ENCODE measurements at places on chromosomes 12 and 14.
A peak's percentile ranks its signal among the peaks of the same experiment; 100 is the strongest.

DNA sequence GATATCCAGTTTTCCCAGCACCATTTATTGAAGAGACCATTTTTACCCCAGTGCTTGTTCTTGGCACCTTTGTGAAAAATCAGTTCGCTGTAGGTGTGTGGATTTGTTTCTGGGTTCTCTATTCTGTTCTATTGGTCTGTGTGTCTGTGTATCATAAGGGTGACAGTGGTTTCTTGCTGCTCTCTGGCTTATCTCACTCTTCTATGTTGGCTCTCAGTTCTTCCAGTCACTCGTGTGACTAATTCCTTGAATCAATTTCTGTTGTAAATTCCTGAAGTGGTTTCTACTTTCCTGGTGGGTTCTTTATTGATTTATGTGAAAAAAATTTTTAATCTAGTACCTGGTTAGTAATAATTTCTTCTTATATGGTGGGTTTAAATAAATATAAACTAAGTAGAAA lies 58.3 kb downstream of the OTOGL start:
- DNase-seq: no peak

DNA sequence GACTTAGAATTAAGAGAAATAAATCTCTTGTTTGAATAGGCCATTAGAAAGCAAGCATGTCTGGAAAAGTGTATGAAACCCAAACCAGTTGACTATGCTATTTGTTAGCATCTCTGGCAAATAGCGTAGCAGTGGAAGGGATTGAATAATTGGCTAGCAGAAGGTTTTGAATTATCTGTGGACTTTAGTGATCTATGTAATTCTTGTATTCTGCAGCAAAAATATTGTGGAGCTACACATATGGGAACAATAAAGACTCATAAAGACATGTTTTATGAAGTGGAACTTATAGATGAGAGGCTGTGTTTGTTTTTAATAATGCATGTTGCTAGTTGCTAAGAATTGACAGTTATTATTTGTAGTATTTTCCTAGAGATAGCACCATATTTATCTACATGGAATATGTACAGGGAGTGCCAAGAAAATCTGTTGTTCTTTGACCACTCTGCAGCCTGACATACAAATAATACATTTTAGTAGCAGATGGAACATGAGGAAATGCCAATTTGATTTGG lies 4.7 kb downstream of the SRGAP1 start:
- no peak for DNase-seq

DNA sequence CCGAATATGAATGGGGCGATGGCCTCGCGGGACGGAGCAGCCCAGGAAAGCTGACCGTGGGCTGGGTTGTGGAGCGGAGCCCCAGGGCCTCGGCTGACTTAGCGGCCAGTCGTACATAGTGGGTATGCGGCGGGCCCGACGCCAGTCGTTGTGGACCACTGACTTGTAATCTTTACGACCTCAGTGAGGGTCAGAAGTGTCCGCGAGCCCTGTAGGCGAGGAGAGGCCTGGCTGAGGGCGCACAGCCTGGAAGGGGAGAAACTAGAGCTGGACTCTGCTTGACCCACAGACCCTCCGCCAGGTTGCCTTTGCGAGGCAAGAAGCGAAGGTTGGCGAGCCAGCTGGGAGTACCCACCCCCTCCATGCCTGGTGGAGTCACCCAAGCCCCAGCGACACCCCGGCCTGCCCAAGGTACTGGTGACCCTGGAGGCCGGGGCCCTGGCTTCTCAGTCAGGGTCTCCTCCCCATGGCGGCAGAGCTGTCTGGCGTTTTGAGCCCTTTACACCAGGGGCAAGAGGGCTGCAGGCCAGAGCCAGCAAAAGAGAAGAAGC lies 15.6 kb upstream of the DYNC1H1 start:
- no peak for DNase-seq

DNA sequence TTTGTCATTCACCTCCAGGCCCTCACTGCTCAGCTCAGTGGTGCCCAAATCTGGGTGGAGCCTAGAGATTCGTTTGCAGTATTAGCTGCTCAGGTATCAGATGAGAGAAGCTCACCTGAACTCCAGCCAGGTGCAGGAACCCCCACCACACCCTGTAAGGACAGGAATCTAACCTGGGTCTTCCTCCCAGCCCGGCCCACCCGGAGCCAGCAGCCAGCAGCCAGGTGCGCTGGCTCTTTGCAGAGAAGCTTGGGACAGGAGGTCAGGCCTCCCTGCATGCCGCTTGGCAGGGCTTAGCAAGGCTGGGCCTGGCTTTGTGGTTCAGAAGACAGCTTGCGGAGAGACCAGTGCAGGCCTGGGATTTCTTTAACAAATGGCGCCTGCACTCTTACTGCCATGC lies 125.6 kb upstream of the MYL2 start:
- no peak for DNase-seq

- DNase-seq: no peak
These were observed 33.0 kb upstream of the LRP1-AS start for GRCh38 chr12:57180321-57180989.

DNA sequence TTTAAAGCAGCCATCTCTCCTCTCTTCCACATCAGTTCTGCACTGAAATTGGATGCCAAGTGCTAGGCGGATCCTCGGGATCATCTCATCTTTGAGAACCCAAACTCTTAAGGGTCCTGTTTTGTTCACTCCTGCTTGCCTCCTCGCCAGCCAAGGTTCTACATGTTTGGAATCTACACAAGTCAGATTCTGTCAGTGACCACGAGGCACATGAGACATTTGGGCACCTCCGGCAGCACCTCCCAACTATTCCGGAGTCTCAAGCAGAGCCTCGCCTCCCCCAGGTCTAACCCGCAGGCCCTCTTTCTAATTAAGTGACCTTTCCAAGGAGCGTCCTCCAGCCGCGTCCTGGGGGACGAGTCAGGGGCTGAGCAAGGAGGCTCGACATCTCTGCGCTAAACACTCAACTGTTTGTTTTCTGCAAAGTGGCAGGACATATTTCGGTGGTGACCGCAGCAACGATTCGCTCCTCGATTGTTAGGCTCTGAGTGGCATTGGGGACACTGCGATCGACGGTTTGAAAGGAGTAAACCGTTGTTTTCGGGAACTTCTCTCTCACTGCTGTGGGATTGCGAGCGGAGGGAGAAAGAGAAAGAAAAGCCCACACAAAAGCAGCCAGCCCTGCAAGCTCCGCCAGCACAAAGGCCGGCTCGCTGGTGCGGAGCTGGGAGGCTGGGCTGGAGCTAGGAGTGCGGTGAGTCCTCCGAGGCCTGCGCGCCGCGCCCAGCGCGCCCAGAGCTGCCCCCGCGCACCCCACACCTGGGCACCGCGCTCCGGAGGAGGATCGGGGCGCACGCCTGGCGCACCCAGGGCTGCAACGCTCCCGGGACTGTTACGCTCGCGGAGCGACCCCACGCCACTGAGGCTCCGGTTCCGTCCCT lies 640 bp downstream of the ARMH4 start:
- DNase-seq: no peak

DNA sequence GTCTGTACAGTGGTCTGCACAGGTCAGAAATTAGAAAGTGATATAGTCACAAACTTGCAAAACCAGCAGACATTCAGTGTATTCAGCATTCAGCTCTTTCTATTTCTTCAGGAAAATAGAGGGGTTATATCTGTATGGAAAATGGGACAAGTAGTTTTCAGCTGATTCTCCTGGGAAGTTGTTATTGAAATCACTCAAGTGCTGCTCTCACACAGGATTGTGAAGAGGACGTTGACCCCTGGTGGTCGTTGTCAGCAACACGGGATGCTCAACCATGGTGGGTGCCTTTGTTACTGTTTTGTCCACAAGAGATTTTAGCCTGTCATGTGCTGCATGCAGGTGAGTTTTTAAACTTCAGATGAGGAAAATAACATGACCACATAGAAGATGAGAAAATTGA lies 981.8 kb downstream of the TMEM121 start:
- DNase-seq: no peak

DNA sequence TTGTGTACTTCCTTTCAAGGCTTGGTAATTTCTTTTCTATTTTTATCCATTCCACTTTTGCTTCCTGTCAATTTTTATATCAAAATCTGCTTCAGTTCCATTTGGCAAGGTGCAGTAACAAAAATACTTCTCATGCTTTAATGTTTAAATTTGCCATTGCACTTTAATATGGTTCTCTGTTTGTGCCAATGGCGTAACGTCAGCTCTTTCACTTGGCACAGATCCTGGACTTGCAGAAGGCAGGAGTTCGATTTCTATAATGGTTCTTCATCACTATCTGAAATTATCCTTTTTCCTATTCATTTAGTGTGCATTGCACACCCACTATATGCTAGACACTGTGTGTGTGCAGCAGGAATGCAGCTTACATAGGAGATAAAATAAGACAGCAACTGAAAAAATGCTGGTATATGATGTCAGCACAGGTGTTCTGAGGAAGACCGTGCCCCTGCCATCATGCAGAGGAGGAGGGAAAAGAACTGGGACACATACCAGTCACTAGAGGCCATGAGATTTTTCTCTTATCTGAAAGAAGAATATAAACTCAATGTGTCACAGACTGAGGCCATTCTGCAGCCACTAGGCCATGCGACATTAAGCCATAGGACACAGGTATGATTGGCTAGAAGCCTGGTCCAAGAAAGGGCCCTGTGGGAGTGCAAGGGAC lies 298.2 kb downstream of the RPAP3 start:
- DNase-seq: no peak

GRCh38 chr12:49872781-49873181 lies 29.9 kb upstream of the BCDIN3D start:
- no peak for DNase-seq

GRCh38 chr14:100901391-100902183 lies 1.9 kb downstream of the RTL1 start:
- no peak for DNase-seq

DNA sequence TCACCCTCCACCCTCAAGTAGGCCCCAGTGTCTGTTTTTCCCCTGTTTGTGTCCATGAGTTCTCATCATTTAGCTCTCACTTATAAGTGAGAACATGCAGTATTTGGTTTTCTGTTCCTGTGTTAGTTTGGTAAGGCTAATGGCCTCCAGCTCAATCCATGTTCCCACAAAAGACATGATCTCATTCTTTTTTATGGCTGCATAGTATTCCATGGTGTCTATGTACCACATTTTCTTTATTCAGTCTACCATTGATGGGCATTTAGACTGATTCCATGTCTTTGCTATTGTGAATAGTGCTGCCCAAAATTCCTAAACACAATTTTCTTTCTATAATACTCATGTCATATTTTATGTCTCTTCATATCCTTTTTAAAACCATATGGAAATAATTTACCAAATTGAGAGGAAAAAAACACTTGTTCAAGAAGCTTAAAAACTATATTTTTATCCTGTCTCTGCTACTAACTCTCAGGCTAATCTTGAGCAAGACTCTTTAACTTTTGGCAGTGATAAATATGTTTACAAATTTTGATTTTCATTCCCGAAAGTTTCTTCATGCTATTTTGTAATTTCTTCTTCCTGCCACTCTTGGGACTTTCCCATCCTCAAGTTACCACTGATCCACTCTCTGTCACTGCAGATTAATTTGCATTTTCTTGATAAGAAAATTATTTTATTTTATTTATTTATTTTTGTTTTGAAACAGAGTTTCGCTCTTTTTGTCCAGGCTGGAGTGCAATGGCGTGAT lies 28.0 kb upstream of the OSBPL8 start:
- DNase-seq: no peak

DNA sequence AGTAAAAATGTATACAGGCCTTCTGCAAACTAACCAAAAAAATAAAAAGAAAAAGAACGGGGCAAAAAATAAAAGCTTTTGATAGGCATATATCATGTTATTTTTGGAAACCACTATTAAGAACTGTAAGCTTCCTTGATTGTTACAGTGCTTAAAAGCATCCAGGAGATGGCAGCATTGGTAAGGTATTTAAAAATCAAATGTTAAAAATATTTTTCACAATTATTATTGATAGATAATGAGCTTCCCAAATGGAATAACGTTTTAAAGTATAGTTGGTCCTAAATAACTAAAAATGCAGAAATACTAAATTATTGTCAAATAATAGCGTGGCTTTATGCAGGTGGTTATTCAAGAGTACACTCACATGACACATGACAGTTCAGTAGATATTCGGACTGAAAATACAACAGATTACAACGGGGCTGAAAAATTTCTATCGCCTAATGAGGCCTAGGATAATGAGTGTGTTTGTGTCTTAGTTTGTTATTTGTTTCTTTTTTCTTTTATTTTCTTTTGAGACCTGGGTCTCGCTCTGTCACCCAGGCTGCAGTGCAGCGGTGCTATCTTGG lies 127.2 kb upstream of the ATF7IP start:
- DNase-seq: peak; percentile 12

GRCh38 chr12:30626847-30627246 lies 68.8 kb downstream of the IPO8 start:
- DNase-seq: no peak

- no peak for DNase-seq
These were observed 32.1 kb upstream of the ARID2 start for GRCh38 chr12:45697371-45697770.

- no peak for DNase-seq
These were observed 20.7 kb downstream of the CLSTN3 start for GRCh38 chr12:7150841-7151240.

DNA sequence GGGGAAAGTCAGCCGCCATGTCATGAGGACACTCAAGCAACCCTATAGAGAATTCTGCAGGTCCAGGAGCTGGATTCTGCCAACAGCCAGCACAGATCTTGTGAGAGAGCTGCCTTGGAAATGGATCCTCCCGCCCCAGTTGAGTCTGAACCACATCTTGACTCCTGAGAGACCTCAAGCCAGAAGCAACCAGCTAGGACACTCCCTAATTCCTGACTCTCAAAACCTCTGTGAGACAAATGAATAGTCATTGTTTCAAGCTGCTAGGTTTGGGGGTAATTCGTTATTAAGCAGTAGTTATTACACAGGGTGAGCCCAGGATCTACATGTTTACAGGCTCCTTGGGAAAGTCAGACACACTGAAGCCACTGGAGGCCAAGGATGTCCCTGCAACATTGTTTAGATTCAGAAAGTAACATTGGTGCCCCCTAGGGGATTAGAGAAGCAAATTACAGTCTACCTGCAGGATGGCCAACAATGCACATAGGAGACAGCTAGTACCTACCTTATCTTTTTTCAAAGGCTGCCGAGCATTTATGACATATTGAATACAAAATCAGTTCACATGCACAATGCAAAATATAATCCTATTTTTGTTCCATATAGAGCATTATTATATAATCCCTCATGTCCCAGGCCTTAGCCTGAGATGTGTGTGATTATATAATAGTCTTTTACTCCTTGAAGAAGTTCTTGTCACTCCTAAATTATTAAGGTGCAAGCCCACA lies 57.9 kb upstream of the FICD start:
- peak; percentile 37 for DNase-seq

Data from bone marrow (tissue), 2 donors.